ENCODE measurements at places on chromosomes 3 and 15.

DNA sequence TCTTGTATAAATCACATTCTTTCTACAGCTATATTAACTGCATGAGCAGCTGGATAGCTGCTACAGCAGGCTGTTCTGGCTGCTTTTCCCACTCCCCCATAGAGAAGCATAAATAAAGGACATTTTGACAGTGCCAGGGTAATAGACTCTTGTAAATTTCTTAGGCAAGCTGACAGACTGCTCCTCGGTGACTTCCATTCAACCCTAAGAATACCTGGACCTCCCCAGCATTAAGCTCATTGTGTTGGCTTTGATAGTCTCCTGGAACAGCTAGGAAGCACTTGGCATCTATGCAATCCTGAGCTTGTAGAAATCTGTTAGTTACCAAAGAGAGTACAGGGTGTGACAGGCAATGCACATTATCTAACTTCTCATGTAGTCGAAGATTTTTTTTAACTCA, 475.4 kb downstream of the AGBL1 start:
- DNase-seq: peak; percentile 18

GRCh38 chr15:73375755-73376305, 7.1 kb upstream of the HCN4 start:
- no peak for DNase-seq

DNA sequence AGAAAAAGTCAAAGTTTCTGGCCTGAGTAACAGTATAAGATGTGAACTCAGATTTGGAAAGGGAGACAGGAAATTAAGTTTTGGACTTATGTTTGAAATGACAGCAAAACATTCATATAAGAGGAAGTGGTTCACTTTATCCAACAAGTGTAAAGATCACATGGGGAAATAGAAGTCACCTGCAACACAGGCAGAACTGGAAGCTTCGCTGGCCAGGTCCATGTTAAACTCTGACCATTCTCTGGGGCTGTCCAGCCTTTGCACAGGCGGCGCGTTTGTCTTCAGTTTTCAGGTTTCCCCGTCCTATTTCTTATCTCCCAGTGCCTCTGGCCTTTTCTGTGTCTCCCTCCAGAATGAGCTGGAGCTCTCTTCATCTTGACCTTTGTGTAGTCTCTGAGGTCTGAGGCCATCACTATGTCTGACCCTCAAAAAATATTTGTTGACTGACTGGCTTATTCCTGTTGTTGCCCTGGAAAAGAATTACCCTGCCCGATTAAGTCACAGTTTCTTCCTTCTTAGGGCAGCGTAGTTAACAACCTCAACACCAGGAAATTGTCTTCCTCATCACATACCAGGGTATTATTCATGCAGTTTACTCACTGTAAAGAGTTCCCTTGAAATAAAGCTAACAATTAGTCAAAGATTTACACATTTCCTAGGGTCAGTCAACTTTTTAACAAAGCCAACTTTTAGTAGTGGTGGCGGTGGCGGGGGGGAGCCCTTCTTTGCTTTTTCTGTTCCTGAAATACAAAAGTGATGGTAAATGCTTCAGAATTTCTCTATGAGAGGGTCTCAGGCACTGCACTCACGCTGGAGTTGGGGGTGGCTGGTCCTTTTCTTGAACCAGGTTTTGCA, 959 bp upstream of the RASA2 start:
- peak; percentile 13 for DNase-seq

GRCh38 chr3:123353850-123354233, 95.0 kb downstream of the ADCY5 start:
- DNase-seq: no peak

- DNase-seq: peak; percentile 79
Measured at GRCh38 chr15:75195122-75195765, 6.4 kb upstream of the C15orf39 start.

DNA sequence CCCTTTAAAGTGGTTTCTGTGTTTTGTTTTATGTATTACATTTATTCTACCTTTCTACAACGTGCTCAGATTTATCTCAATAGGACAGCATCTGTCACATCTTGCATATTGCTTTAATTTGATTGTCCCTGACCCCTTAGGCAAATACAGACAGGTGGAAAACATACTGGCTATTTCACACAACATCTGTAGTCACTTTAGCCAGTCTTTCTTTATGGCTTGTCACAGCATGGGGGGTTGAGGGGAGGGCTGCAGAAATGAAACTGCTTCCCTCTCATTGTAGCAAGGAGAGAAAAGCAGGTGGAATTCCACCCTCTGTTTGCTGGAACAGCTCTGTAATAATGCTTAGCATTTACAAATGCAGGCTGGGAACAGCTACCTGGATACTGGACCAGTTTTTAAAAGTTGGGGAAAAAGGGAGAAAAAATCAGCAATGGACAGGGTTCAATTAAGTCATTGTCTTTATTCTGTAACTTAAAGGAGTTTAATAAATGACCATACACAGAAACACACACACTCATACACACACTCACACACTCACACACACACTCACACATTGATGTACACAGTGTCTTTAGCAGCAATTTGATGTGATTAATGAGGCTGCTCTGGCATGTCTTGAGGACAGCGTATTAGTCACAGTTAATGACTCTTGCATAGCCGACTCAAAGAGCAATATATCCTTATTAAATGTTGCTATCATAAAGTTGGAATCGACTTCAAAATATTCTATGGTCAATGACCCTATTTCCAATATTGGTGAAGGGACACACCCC, 283.7 kb upstream of the GBE1 start:
- DNase-seq: peak; percentile 5

DNA sequence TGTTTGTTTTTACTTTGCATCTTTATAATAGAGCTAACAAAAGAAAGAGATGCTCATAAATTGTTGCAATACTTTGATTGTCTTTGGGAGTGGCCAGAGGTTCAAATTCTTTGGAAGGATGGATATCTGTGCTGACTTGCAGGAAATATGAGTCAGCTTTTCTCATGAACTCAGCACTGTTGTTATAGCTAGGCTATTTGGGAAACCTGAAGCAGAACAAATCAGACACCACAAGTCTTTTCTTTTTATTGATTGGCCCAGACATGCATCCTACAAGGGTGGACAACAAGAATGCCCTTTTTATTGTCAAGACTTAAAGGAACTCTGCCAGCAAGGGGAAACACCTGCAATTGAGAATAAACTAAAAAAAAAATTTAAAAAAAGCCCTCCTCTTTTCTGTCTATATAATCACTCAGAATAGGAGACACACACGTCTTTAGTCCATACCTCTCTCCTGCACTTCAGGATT, 4.6 kb upstream of the DENND4A start:
- DNase-seq: no peak

DNA sequence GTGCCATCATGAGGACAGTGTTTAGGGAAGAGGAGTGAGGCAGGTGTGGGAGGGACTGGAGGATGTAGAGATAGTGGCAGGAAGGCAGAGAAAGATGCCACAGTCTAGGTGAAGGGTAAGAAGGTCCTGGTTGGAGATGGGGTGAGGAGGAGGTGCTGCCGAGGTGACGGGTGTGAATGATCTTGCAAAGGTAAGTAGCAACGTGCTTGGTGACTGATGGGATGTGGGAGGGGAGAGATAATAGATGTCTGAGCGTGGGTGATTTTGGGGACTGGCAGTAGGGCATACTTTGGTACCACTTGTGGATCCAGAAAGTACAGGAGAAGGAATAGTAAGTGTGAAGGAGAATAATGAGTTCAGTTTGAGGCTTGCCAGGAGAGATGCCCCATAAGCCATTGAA, 27.2 kb downstream of the EPHB3 start:
- no peak for DNase-seq

GRCh38 chr15:52093539-52094510, 18.8 kb downstream of the BCL2L10 start:
- DNase-seq: no peak

GRCh38 chr15:36403351-36403750, 176.1 kb upstream of the CDIN1 start:
- no peak for DNase-seq

GRCh38 chr3:6216135-6217026, 644.5 kb upstream of the GRM7 start:
- DNase-seq: no peak

DNA sequence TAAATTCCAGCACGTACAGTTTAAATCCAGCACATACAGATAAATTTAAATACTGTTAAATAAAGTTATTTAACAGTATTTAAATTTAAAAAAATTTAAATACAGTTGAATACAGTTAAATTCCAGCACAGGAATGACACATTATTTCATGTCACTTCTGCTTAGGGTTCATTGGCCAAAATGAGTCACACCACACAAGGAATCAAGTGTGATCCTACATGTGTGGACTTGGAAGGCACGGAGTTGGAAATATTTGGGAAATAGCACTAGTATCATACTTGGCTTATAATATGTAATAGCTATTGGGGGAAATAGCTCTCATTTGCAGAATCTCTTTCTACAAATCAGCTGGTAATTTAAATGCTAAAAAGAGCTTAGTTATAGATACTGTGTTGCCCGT, 10.6 kb downstream of the RAB7A start:
- no peak for DNase-seq

DNA sequence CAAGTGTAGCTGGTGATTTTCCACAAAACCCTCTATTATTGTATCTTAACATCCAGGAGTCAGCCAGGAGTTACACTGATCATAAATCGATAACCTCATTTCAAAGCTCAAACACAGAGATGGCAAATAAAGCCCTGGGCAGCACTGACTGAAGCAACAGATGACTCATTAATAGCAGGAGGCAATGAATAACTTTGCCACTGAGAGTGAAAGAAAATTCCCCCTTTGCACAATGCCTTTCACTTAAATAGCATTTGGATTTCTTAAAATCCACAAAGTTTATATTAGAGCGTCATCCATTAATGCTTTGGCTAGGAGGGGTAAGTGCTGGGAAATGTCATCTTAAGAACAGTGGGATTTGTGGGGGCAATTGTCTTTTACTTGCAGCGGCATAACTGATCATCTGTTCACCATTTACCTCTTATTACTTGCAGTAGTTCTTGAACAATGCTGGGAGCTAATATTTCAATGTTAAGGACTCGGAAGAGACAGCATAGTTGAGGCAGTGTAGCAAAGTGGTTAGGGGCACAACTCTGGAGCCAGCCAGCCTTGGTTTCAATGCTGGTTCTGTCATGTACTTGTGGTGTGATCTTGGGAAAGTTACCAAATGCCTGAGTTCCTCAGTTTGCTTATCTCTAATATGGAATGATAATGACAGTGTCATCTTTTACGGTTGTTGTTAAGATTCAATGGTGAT, 630.4 kb upstream of the TBL1XR1 start:
- no peak for DNase-seq

- peak; percentile 47 for DNase-seq
Measured at GRCh38 chr3:97821287-97821773, 481 bp upstream of the CRYBG3 start.

DNA sequence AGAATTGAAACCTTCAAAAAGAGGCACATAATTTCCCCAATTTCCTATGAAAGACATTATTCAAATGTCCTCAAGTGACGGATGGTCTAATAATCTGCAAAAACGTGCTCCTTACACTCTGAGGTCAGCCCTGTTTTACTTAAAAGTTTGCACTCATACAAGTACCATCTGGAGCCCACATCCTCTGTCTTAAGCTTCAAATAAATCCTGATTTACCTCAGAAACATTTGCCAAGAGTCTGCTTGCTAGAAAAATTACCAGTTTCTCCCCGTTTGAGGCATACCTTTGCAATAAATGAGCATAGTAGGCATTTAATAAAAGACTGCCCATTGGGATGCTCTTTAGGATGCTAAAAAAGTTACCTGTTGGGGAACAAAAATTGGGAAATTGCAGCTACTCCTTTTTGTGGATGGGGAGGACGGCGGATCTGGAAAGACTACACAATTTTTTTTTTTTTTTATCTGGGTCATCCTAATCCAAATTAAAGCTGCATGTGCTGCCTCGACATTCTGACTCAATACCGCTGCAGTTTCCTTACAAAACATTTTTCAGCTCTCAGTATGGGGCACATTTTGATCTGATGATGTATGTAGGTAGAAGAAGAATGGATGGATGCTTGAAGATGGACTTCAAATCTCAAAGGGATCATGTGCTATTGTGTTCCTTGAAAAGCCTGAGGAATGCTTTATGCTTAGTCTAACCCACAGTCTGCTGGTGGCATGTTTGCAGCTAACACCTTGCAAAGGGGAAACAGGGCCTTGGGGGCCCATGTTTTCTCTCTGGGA, 233.7 kb upstream of the ADAMTS9 start:
- DNase-seq: no peak

DNA sequence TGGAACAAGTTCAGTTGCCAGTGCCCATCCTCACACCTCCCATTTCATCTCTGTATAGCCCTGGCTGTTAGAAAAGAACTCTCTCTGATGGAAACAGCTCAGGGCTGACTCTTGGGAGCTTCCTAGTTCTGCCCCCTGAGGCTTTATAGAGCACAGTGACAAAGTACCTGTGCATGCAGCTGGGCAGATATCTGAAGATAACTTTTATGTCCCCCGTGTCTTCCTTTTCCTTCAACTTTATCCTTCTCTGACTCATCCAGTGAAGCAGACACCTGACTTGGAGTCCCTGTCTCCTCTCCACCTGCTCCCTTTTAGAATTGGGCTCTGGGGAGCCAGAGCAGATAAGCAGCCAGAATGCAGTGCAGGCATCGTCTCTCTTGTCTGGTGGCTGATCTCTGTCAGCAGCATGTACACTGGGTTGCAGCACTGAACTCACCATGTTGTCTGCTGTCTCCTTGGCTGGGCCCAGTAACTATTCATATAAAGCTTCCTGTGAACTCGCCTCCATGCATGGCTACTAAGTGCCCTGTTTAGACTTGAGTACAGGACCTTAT, 53.9 kb upstream of the PLXNA1 start:
- no peak for DNase-seq

DNA sequence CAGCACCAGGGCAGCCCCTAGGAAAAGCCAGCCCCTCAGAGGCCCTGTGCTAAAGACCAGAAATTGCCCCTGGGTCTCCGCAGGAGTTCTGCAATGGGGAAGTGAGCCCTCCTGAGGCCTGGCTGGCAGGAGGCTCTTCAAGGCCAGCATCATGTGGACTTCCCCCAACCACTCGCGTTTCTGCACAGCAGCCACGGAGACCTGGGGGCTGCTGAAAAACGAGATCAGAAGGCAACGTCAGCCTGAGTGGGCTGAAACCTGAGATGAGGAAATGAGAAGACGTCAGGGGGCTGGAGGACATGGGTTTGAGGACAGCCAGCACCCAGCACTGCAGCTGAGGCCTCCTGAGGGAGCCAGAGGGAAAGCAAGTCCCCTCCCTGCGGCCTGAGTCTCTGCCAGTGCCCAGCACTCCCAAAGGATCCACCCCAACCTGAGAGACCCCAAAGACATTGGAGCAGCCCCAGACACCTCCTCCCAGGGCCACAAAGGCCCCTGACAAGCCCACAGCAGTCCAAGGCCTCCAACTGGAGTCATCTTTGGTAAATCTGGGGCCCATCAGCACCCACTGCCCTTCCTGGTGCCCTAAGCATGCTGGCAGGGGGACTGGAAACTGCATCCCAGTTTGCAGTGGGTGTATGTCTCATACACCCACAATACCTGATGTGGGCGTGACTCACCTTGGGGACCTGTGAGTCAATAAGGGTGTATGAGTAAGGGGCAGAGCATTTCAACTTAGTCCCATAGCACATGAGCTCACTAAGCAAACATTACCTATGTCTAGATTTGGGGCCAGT, 29.2 kb upstream of the CYP11A1 start:
- no peak for DNase-seq

Data from nephron progenitor cell (in vitro differentiated cells).